ENCODE measurements at places on chromosomes 2 and 18.

GRCh38 chr2:99338029-99338585 is 918 bp downstream of the EIF5B start:
- DNase-seq = no peak

DNA sequence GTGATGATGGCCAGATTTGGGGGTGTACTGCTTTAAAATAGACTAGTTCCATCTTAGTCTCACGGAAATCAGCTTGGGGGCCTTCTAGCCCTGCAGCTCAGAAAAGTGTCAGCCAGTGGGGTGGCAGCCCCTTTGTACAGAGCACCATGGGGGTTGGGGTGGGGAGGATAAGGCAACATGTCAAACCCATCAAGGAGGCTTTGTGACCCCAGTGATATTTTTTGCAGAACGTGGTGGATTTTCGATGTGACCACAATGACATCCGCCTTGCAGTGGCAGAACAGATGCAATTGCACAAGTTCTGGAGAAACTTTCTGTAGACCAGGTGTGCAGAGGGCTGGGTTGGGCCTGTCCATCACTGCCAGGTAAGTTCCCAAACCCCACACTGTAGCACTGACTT is 3.0 kb upstream of the CD8A start:
- DNase-seq = no peak

GRCh38 chr2:221309892-221310583 is 262.1 kb downstream of the EPHA4 start:
- no peak for DNase-seq

DNA sequence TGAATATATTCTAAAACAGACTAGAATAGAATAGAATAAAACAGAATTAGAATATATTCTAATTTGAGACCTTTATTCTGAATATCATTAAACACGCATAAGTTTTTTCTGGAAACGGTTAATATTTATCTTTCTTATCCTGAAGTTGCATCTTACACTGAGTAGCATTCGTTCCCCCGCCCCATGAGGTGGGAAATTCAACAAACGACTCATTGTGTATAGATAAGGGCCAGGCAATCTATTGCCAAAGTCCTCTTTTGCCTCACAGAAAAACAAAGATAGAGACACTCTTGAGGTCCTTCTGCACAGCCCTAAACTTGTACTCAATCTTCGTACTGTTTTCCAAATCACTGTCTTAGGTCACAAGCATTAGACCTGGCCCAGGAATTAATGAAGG is 98.1 kb downstream of the COL6A3 start:
- DNase-seq = no peak

GRCh38 chr2:46050489-46050888 is 246.7 kb upstream of the EPAS1 start:
- no peak for DNase-seq

GRCh38 chr2:225164401-225165050 is 122.3 kb upstream of the DOCK10 start:
- DNase-seq = no peak

DNA sequence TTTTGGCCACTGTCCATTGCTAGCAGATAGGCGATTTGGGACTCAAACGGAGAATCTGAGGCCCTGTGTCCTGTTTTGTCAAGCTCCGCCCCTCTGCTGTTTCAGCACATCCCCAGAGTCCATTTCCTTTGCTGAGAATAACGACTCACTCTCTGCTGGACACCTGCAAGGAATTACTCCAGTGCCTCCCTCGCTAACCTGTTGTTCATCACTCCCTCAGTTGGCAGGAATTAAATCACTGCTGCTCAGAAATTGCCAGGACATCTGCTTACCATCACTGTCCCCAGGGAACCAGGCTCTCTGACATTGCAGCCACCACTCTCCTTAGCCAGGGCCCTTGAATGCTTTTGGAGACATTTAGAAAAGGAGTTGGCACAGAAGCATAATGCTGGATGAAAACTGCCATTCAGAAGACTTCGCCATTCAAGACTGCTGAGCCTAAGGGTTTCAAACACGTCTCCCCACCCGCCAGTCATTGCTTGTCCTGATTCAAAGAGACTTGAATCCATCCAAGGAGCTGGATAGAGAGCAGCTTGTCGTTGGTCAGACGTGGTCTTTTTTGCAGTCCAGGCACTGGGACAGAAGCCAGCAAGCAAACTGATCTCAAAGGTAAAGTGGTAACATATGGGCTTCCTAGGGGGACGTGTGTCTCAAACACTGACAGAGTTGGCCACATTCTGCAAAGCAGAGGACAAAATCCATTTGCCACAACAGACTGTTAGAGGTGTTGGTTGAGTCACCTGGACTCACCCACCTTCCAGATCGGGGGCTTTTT is 155.3 kb downstream of the UXS1 start:
- no peak for DNase-seq

- no peak for DNase-seq
Observed at GRCh38 chr2:174059884-174060244, 94.7 kb upstream of the SP3 start.

- DNase-seq = no peak
Observed at GRCh38 chr2:183951630-183952029, 646.7 kb upstream of the ZNF804A start.

DNA sequence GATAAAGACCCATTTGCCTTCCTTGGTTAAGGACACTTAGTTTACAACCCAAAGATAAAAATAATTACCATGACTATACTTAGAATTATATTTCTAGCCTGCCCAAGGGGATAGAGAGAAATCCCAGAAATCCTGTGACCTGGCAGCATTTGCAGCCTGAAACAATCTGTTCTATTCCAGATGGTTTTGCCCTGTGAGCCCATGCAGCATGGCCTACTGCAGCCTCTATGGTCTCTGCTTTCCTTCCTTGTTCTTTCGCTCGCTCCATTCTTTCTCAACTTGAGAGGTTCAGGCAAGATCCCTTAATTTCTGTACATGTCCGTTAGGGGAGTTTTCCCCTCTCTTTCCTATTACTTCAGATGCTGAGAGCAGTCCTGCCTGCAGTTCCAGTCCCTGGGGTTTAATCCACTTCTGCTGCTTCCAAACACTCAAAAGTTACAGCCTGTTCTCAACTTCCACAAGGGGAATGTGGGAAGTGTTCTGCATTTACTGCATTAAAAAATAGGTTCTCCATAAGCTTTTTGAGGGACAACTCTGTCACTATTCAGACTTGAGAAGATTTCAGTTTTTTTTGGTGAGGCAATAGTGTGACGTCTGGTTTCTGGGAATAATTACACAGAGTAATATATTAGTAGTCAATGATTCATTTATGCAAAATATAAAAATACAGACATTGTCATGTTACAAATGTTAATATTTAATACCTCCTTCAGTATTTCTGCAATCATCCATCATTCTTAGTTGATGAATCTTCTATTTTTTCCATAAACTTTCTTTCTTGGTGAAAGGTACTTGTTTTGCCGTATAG is 80.3 kb downstream of the CDCA7 start:
- no peak for DNase-seq

GRCh38 chr2:167681234-167682015 is 566.0 kb downstream of the STK39 start:
- DNase-seq = no peak
